ENCODE measurements at places on chromosomes 3 and 15.

DNA sequence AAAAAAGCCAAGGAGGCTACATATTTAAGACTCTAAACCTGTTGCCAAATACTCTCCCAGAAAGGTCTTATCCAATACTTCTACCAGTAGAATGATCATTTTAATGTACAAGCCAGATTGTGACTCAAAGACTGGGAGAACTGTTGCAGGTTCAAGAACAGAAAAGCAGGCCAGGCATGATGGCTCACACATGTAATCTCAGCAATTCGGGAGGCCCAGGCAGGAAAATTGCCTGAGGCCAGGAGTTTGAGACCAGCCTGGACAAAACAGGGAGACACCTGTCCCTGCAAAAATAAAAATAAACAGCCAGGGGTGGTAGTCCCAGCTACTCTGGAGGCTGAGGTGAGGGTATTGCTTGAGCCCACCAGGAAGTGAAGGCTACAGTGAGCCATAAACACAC is 17.8 kb upstream of the THUMPD3 start:
- DNase-seq = no peak

GRCh38 chr3:112175037-112175436 is 42.0 kb upstream of the GCSAM start:
- DNase-seq = no peak

DNA sequence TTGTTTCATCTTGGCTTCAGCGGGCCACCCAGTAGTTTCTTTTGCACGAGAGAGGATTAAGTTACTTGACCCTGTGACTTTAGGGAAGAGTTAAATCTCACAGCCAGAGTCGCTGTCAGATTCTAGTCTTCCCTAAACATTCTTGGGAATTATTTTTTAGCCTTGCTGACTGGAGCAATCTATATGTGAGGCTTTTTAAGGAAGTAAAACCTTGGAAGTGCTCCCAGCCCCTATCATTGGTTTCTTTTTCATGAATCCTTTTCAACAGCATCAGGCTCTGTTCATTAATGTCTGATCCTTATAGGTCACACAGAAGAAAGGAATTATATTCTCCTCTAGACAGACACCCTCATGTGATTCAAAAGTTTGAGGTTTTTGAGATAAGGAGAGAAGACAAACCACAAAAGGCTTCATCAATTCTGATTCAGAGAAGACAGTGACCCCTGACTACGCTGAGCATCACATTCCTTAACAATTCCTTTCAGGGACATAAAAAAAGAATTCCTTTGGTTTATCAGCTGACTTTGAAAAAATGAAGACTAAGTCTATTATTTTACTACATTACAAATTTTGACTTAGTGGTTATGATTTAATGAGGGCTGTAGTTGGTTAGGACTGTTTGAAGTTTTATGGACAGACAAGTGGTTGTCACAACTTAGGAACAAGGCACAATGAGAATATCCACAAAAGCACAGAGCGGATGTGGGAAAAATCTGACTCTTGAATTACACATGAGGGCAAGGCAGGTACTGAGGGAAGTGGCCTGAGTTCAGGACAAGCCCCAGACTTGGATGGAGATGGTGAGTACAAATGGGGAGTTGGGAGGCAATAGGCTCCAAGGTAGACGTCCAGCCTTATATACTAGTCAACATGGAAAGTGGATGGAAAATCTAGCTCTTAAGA is 171.1 kb upstream of the STT3B start:
- DNase-seq = no peak

GRCh38 chr3:11717301-11717700 is 73.6 kb upstream of the VGLL4 start:
- DNase-seq = peak; percentile 47

GRCh38 chr15:83129791-83130190 is 22.3 kb downstream of the TM6SF1 start:
- DNase-seq = no peak

DNA sequence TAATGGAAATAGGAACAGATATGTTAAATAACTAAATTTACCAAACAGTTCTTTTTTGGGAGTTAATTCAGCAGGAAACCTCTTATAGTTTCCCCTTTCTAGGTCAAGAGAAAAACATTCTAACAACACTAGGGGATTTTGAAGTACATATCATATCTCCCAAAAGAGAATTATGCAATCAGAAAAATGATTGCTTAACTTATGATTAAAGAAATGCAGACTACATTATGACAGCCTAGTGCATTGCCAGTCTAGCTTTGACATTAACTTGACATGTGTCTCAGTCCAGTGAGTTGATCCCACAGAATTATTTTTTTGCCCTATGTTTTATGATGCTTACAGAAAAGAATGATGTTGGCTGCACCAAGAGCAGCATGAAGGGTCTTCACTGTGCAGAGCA is 31.7 kb upstream of the NPHP3 start:
- DNase-seq = no peak

DNA sequence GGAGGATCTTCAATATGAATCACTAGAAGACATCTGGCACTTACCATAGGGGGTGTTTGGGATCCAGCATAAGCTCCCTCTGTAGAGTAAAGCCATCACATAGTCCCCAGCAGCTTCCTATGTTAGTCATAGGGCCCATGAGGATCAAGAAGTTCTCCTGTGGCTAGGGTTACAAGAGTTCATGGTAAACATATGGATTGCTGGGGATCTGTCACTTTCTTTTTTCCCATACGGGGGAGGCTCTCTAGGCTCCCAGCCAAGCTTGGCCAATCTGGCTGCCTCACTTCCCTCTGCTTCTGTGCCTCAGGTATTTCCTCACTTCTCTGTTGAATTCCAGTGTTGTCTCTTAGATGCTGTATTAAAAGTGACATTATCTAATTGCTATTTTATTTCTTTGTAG is 597.9 kb downstream of the PDCD6IP start:
- no peak for DNase-seq

DNA sequence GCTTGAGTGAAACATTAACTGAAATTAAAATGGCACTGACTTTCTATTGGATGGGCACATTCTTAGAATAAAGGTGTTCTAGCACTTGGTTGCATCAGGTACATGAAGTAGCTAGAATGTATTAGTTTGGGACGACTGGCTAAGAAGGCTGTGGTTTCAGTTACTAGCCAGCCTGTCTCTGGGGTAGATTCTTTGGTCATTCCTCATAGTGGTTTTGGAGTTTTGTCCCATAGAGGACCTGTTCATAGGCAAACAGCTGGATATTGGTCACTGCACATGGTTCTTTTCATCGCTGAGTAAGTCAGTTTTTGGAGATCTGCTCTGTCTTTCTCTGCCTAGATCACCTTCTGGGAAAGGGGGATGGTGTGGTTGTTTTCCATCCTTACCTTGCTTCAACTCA is 55.3 kb downstream of the ADAMTSL3 start:
- DNase-seq = no peak

DNA sequence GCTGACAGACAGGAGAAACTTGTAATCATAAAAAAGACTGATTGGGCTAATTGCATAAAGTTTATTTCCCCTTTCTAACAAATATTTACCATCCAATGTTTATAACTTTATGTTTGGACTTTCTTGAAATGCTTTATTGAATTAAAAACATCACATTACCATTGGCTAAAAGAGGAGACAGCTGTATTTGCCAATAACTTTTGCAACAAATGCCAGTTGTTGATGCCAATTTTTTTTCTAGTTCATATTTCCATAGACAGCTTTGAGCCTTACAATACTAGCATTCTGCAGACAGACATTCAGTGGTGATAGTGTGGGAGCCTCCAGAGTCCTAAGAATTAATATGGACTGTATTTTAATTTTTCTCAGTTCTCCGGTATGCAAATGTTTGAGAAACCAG is 198.4 kb downstream of the ADAMTS17 start:
- DNase-seq = no peak

DNA sequence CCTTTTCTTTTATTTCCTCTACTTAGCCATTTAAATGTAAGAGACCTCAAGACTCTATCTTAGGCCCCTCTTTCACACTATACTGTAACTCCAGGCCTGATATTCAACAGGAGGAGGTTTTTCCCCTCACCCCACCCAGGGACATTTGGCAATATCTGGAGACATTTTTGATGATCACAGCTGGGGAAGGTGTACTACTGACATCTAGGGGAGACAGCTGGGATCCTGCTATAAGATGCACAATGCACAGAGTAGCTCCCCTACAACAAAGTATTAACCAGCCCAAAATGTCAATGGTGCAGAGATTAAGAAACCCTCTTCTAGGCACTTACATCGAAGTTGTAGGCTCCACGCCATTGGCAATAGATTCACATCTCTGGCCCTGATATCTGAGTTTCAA is 517.5 kb upstream of the UBE2E2 start:
- peak; percentile 42 for DNase-seq

GRCh38 chr3:183896610-183897009 is 11.9 kb upstream of the PARL start:
- DNase-seq = no peak

- no peak for DNase-seq
These were observed 247.7 kb downstream of the ZBTB20 start for GRCh38 chr3:114899186-114899931.

DNA sequence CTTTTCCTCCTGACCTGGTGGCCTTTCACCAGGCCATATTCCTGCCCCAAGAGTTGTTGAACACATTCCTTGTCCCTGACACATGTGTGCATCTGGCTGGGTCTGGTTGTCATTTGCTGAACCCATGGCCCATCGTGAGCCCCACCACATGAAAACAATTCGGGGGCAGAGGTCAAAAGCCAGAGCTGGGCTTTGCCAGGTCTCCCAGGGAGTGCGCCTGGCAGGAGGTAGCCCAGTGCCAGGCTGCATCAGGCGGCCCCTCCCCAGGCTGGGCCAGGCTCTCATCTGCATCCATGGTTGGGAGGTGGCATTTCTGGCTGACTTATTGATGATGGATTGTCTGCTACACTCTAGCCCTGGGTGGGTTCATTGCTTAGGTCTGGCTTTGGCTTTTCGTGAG is 30.9 kb downstream of the SPSB4 start:
- DNase-seq = no peak

DNA sequence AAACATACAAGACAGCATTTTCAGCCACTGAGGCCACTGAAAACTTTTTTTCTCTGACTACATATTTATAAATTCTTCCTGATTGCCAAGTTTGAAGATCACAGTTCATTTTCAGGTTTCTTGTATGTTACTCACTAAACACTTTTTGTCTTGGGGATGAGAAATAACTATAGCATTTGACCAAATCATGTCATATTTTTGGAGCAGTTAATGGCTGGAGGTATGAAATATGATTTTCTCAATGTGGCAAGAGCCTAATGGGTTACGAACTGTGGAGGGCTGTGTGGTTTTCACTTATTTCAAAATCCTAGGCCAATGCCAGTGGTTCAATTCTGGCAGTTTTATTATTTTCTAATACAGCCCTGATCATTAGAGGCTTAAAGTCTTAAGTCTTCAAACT is 64.4 kb downstream of the USP13 start:
- DNase-seq = no peak

DNA sequence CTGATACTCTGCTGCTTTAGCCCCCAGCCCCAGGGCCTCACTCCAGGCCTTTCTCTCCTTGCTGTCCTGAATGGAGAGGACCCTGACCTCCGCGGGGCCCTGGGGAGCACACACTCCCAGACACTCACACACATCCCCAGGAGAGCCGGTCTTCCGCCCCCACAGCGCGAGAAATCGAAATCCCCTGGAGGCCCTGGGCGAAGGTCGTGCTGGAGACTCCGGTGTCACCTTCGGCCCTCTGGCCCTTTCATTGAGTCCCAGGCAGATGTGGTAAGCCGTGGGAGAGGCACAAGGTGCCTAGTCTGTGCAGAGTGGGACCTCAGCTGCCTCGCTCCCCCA is 848 bp upstream of the GOLGA8B start:
- DNase-seq = peak; percentile 2

DNA sequence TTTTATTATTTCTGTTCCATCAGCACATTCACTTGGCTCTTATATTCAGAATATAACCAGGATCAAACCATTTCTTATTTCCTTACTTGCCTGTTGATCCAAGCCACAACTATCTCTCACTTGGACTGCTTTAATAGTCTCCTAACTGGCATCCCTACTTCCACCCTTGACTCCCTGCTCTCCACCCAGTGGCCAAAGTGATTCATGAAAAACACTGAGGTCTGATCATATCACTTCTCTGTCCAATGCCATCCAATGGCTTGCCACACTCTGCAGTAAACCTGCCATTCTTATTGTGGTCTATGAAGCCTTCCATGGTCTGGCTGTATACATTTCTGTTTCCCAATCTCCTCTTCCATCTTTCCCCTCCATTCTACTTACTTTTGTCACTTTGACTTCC is 576.1 kb downstream of the PDCD6IP start:
- no peak for DNase-seq

DNA sequence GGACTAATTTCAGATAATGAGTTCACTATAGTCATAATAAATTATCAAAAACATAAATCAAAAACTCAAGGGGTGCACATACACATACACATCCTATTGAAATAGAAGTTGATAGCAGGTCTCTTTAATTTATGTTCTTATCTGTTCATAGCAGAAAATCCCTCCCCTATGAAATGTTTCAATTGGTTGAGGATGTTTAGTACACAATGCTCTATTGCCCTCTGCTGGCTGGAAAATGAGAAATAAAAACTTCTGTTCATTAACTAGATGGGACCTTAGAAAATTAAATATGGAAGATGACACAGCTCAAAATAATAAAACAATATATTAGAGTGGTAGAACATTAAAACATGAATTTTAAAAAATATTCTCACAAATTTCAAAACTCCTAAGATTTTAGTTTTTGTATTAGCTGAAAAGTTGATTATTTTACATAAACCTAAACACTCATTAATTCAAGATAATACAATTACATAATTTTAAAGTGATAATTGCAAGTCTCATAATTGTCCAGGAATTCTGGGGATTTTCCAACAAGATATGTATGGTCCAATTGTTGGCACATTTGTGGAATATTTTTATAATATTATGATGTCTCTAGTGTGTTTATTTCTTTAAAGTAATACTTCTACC is 735.0 kb downstream of the ROBO1 start:
- peak; percentile 47 for DNase-seq

- DNase-seq = no peak
These were observed 268.2 kb downstream of the CACNA2D3 start for GRCh38 chr3:54390582-54390981.

GRCh38 chr3:133191818-133192217 is 153.6 kb downstream of the TMEM108 start:
- no peak for DNase-seq

DNA sequence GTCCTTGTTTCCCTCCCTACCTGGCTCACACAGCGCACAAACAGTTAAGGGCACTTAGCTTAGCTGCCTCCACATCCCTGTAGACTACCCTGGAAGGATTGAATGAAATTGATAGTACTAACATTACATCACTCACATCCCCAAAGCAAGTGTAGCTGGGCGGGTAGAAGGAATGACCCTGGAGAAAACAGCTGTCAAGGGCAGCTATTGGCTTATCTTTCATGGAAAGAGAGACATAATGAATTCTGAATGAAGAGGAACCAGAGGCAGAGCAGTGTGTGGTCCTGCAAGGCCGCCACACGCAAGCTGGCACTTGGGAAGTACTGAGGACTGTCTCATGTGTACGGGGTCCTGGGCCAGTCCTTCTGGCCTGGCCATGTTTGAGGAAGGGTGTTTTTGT is 369.6 kb upstream of the RGMA start:
- no peak for DNase-seq
